ENCODE measurements at places on chromosomes 1 and 21. TPM values are rescaled to one million over a fixed set of nuclear protein-coding genes. Genes with fewer than 3 reads are reported as not detected.
A peak's percentile ranks its signal among the peaks of the same experiment; 100 is the strongest.

The ARHGEF19 gene
- 11.5 TPM for polyA plus RNA-seq

The SNRNP40 gene
- polyA plus RNA-seq = 46.7 TPM

The OR6N1 gene
- polyA plus RNA-seq = not detected

The PDPN gene
- not detected for polyA plus RNA-seq

The RGS16 gene
- polyA plus RNA-seq = 0.79 TPM

The CD58 gene
- polyA plus RNA-seq = 18.1 TPM

The SH2D1B gene
- not detected for polyA plus RNA-seq

The GJA8 gene
- not detected for polyA plus RNA-seq

The TRIM58 gene
- 0.13 TPM for polyA plus RNA-seq

DNA sequence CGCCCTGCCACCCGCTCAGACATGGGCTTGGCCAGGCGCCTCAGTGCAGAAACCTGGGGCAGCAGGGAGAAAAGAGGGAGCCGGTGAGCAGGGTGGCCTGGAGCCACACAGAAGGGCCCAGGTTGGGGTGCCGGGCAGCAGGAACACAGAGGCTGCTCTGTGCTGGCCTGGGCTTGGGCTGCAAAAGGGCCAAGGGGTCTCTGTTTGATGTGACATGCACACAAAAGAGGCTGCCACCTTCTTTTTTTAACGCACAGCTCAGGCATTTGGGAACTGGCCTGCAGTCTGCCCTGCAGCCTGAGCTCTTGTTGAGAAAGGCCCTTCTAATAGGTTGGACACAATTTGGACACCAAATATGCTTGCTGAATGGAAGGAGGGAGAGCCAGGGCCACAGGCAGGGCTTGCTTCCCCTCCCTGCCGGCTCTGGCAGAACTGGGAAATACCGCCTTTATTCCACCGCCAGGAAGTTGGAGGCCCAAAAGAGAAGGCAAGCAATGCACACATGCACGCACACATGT is 32.4 kb downstream of the KIF21B start:
- no peak overlapping the region for H3K4me3 ChIP-seq
- H3K27me3 ChIP-seq = no peaks in the 10 kb centered on the region
- no peaks in the 10 kb centered on the region for H3K36me3 ChIP-seq
- H3K4me1 ChIP-seq = no peaks in the 10 kb centered on the region

GRCh38 chr1:54583871-54584270 is 35.8 kb downstream of the ACOT11 start:
- H3K36me3 ChIP-seq = no peaks in the 10 kb centered on the region
- no peak overlapping the region for H3K4me3 ChIP-seq
- H3K27ac ChIP-seq = no peak overlapping the region
- peaks cover 46% of the 10 kb centered on the region for H3K4me1 ChIP-seq
- no peaks in the 10 kb centered on the region for H3K27me3 ChIP-seq
- no peak for DNase-seq

GRCh38 chr1:2229911-2230731 is 2.0 kb downstream of the SKI start:
- peak overlapping the region; percentile 56 for H3K27ac ChIP-seq
- H3K36me3 ChIP-seq = no peaks in the 10 kb centered on the region
- no peaks in the 10 kb centered on the region for H3K4me1 ChIP-seq
- DNase-seq = peak; percentile 72
- peak overlapping the region; percentile 71 for H3K4me3 ChIP-seq

DNA sequence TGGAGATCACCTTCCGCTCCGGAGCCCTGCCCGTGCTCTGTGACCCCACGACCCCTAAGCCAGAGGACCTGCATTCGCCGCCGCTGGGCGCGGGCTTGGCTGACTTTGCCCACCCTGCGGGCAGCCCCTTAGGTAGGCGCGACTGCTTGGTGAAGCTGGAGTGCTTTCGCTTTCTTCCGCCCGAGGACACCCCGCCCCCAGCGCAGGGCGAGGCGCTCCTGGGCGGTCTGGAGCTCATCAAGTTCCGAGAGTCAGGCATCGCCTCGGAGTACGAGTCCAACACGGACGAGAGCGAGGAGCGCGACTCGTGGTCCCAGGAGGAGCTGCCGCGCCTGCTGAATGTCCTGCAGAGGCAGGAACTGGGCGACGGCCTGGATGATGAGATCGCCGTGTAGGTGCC is 9.6 kb downstream of the SPATA46 start:
- H3K27ac ChIP-seq = no peak overlapping the region
- H3K4me1 ChIP-seq = peaks cover 2% of the 10 kb centered on the region
- DNase-seq = no peak
- H3K36me3 ChIP-seq = no peaks in the 10 kb centered on the region

DNA sequence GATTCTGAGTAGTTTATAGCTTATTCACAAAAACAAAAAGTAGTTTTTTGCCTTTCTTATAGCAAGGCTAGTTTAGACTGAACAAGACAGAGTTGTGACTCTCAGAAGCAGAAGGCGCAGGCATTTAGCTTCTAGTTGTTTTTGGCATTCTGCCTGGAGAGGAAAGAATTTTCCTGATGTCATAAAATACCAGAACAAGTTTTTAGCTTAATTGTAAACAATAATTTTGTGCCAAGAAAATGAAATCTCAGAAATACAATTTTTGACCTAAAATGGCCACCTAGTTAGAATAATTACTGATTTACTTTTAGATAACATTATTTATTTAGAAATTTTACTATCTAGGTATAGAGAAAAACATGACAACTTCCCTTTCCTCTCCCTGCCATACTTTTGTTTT is 1.0 kb downstream of the DNAJB4 start:
- H3K27me3 ChIP-seq = no peaks in the 10 kb centered on the region
- peaks cover 6% of the 10 kb centered on the region for H3K4me1 ChIP-seq
- peak overlapping the region; percentile 95 for H3K27ac ChIP-seq
- DNase-seq = peak; percentile 9
- peaks cover 15% of the 10 kb centered on the region for H3K36me3 ChIP-seq

DNA sequence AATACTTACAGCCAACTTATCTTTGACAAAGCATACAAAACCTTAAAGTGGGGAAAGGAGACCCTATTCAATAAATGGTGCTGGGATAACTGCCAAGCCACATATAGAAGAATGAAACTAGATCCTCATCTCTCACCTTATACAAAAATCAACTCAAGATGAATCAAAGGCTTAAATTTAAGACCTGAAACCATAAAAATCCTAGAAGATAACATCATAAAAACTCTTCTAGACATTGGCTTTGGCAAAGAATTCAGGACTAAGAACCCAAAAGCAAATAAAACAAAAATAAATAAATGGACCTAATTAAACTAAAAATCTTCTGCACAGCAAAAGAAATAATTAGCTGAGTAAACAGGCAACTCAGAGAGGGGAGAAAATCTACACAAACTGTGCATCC is 335.6 kb upstream of the PBX1 start:
- no peak for DNase-seq
- no peaks in the 10 kb centered on the region for H3K4me1 ChIP-seq
- no peak overlapping the region for H3K27ac ChIP-seq
- H3K27me3 ChIP-seq = no peaks in the 10 kb centered on the region
- H3K36me3 ChIP-seq = no peaks in the 10 kb centered on the region

GRCh38 chr1:62131093-62131725 is 63.4 kb upstream of the L1TD1 start:
- H3K4me3 ChIP-seq = peak overlapping the region; percentile 38
- no peaks in the 10 kb centered on the region for H3K4me1 ChIP-seq
- H3K36me3 ChIP-seq = no peaks in the 10 kb centered on the region
- DNase-seq = peak; percentile 66

DNA sequence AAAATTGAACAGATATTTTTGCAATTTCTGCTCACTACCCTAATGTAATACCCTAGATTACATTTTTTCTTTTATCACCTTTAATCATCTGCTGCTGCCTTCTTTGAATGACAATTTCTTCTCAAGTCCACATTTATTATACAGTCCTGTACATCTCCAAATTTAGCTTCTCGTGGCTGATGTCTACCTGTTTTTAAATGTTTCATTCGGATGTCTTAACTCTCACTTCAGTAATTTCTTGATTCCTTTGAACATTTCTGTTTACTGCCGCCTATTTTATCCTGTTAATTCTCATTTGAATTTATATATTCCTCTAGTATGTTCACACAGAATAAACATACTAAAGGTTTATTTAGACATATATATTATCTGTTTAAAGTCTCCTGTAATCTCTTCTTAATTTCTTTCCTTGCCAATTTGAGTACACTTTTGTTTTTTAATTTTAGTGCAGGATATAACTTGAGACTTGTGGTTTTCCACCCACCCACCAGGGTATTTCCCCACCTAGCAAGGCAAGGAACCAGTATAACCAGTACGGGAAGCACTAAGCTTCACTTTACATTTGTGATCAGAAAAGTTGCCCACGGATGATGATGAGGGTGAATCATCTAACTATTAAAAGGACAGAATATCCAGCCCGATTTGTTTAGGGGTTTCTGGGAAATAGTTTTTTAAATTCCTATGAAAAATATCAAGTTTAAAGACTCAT is 12.7 kb downstream of the INSL5 start:
- H3K36me3 ChIP-seq = no peaks in the 10 kb centered on the region
- H3K4me3 ChIP-seq = no peak overlapping the region
- H3K4me1 ChIP-seq = no peaks in the 10 kb centered on the region
- H3K27ac ChIP-seq = no peak overlapping the region

DNA sequence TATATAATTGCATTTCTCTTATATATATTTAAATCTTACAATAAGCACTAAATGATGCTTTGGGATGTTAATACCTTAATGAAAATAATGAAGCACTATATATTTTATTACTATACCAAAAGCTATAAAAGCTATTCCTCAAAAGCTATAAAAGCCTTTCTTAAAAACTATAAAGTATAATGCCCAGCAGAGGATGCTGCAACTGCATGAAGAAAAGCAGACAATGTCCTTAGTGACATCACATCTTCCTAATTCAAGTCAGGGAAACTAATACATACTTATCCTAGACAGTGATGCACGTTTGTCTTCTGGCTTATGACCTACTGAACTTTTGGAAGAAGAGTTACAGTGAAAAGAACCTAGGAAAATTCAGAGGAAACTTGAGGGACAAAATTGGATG is 13.6 kb upstream of the C1orf185 start:
- H3K36me3 ChIP-seq = no peaks in the 10 kb centered on the region
- no peak for DNase-seq
- H3K4me1 ChIP-seq = no peaks in the 10 kb centered on the region
- H3K27ac ChIP-seq = no peak overlapping the region
- no peaks in the 10 kb centered on the region for H3K27me3 ChIP-seq
- no peak overlapping the region for H3K4me3 ChIP-seq

- H3K27me3 ChIP-seq = no peaks in the 10 kb centered on the region
- H3K4me3 ChIP-seq = no peak overlapping the region
- H3K36me3 ChIP-seq = no peaks in the 10 kb centered on the region
These were observed 399.2 kb upstream of the VAMP3 start for GRCh38 chr1:7371926-7372325.

GRCh38 chr1:180504186-180504585 is 1.8 kb upstream of the ACBD6 start:
- peaks cover 6% of the 10 kb centered on the region for H3K36me3 ChIP-seq
- no peaks in the 10 kb centered on the region for H3K27me3 ChIP-seq
- DNase-seq = no peak
- no peak overlapping the region for H3K27ac ChIP-seq

DNA sequence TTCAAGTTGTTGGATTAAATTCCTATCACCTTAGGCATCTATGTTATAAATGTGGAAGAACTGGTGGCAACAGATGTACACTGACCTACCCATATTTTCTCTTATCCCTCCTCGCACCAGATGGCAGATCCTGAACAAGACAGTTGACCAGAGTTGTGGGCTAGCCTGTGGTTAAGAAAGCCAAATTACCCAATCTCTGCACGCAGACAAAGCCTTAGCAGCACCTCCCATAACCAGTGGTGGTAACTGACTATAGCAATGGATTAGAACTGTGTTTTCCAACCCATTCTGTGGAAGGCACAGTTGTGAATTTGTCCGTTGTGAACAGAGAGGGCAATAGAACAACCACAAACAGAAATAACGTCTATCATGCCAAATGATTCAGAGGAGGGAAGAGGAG is 20.6 kb downstream of the ABCB10 start:
- no peak overlapping the region for H3K4me3 ChIP-seq
- peaks cover 31% of the 10 kb centered on the region for H3K36me3 ChIP-seq
- no peaks in the 10 kb centered on the region for H3K4me1 ChIP-seq
- no peak for DNase-seq

GRCh38 chr1:211928993-211929637 is 98.6 kb upstream of the LPGAT1 start:
- no peak for DNase-seq
- H3K36me3 ChIP-seq = no peaks in the 10 kb centered on the region
- no peak overlapping the region for H3K27ac ChIP-seq
- no peaks in the 10 kb centered on the region for H3K27me3 ChIP-seq

- H3K4me1 ChIP-seq = no peaks in the 10 kb centered on the region
- H3K27ac ChIP-seq = peak within 1 kb of the TSS; percentile 81
- peaks cover 41% of the 10 kb centered on the region for H3K27me3 ChIP-seq
- H3K4me3 ChIP-seq = peak within 1 kb of the TSS; percentile 73
- no peaks in the 10 kb centered on the region for H3K36me3 ChIP-seq
- peak; percentile 99 for DNase-seq
These were observed at the start of gene MAN1C1 for GRCh38 chr1:25616095-25616986. MAN1C1 (plus strand) TSS chr1:25616791; CDS start chr1:25617798, 1,007 bp downstream.

DNA sequence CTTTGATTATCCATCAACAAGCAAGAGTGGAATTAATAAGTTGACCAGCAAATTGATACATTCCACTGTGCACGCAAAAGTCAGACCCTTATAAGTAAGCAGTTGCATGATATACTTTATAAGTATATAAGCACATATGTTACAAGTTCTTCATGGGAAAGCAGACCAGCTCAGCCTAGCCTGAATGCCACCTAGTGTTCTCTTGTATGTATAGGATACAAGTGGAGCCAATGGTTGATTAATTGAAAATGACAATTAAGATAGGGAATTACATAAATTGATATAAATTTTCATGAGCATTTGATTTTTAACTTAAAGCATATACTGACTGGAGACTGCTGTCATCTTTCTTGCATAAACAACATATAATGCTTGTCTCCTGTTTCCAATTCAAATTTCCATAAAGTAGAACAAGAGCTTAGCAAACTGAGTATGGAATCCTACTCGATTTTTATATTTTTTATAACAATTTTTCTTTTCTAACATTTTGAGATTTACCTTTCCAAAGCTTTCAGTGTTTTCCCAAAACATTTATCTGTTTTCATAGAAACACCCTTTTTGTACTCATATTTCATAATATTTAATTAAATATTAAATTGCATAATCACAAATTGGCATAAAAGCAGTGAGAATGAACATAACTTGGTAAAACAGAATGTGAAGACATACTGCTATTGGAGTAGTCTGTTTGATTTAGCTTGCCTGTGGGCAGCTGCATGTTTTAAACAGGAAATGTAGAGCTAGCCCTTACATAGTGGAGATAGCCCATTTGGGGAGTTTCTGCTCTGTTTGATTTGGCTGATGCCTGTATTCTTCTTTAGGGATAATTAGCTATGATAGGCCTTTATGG is 62.8 kb downstream of the MAGI3 start:
- peak overlapping the region; percentile 79 for H3K27ac ChIP-seq
- DNase-seq = peak; percentile 26
- H3K4me3 ChIP-seq = no peak overlapping the region
- peaks cover 2% of the 10 kb centered on the region for H3K4me1 ChIP-seq
- H3K36me3 ChIP-seq = no peaks in the 10 kb centered on the region

- H3K4me3 ChIP-seq = no peak overlapping the region
- no peaks in the 10 kb centered on the region for H3K27me3 ChIP-seq
- DNase-seq = no peak
- H3K36me3 ChIP-seq = no peaks in the 10 kb centered on the region
These were observed 989 bp downstream of the ACTA1 start for GRCh38 chr1:229432905-229433304.
